ENCODE measurements at places on chromosomes 11 and 22.

GRCh38 chr11:35711173-35711910 lies 48.8 kb downstream of the TRIM44 start:
- DNase-seq, result no peak

GRCh38 chr11:126456783-126457542 lies 101.5 kb downstream of the ST3GAL4 start:
- no peak for DNase-seq

DNA sequence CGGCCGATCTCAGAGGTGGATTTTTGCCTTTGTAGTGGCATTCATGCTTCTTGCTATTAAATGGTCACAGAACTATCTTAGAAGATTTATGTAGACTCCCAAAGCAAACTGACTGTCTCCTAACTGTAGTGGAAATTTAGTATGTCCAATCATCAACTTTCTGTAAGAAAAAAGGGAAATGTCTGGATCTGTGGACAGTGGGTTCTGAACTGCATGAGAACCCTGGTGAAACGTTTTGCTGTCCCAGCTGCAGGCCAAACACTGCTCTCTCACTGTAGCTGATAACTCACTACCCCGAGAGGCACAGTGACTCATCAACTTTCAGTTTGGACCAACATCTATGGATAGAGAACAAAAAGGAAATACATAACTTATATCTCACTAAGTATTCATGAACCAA lies 387.1 kb downstream of the SOX6 start:
- no peak for DNase-seq

DNA sequence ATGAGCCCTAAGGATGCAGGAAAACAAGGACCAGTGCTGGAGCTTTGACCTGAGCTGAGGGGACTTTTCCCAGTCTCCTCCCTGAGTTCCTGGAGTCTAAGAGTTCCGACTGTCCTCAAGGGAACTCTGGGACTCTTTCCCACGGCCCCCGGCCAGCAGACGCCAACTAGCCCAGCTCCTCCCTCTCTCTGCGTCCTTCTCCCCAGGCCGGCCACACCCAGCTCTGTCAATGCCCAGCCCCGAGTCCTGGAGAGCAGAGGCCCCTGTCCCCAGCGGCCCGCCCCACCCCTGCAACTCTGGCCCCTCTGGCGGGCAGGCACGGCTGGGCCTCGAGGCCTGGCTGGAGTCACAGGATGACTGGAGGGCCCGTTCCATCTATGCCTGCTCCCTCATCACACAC lies 29.8 kb downstream of the NECTIN1 start:
- DNase-seq, result no peak

GRCh38 chr22:29251981-29252911 lies 15.5 kb downstream of the RHBDD3 start:
- DNase-seq, result peak; percentile 66

GRCh38 chr11:29352273-29352795 lies 664.5 kb downstream of the KCNA4 start:
- DNase-seq, result no peak

DNA sequence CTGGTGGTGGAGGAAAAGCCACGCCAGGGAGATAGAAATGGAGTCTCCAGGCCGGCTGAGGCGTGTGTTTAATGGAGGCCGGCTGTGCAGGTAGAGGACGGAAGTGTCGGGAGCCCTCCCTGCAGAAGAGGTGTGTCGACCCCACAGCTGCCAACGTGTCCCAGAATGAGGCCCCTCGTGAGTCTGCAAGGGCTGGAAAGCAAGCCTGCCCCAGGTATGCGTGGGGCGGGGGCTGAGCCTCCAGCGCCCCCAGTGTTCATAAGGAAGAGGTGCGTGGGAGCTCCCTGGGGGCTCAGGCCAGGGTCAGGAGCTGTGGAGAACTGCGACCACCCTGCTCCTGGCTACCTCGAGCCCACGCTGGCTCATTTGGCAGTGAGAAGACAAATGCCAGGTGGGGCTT lies 38.0 kb upstream of the JAM3 start:
- no peak for DNase-seq

GRCh38 chr11:81852896-81853295 lies 880.8 kb downstream of the FAM181B start:
- no peak for DNase-seq

GRCh38 chr22:35850831-35851230 lies 133.2 kb downstream of the APOL5 start:
- DNase-seq, result no peak

GRCh38 chr11:121950160-121950559 lies 165.9 kb downstream of the BLID start:
- DNase-seq, result no peak

DNA sequence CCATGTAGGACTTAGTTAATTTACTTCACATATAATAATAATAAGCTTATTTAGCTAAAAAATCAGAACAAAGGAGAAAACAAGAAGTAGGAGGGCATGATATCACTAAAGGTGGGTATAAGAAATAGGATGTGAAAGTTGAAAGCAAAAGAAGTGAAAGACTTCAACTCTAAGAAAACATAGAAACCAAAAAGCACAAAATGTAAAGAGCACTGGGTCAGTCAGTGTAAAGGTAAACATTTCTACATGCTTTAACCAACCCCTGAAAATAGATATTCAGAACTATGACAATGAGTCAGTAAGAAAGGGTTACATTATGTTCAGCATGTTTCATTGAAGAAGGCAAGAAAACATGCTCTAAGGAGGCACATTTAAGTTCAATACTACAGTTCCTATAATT lies 298.8 kb downstream of the SWAP70 start:
- DNase-seq, result no peak

DNA sequence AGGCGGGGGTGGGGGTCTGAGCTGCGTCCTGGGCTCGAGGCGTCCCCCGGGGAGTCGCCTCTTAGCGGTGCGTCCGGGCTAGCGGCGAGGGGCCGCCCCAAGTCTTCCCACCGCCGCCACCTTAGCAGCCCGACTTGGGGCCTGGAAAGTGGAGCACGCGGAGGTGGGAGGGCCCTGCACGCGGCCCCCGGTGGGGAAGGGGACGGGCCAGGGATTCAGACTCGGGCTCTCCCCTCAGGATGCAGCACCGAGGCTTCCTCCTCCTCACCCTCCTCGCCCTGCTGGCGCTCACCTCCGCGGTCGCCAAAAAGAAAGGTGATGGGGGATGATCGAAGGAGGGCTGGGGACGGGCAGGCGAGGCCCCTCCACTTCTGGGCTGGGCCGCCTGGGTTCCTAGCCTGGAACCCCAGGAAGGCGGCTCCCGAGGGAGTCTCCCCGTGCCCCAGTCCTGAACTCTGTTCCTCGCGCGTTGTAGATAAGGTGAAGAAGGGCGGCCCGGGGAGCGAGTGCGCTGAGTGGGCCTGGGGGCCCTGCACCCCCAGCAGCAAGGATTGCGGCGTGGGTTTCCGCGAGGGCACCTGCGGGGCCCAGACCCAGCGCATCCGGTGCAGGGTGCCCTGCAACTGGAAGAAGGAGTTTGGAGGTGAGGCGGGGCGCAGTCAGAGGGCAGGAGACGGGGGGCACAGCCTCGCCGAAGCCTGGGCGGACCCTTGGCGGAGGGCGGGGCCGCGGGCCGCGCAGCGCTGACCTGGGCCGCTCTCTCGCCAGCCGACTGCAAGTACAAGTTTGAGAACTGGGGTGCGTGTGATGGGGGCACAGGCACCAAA lies 563 bp downstream of the MDK start:
- no peak for DNase-seq

DNA sequence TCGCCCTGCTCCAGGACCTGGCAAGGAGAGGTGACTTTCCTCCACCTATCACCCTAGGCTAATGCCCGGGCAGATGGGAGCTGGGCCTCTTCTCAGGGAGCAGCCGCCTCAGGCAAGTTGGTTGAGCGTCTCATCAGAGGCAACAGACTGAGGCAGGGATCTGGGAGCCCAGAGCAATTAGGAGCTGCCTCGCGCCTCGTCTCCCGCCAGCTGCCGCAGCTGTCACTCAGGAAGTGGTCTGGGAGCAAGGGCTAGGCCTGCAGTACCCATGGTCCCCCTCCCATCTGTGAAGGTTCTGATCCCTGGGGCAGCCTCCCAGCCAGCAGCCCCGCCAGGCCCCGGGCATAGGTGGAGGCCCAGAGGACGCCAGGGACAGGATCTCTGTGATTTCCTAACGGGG lies 4.6 kb upstream of the CABP7 start:
- no peak for DNase-seq

- DNase-seq, result no peak
Measured at GRCh38 chr22:38948181-38948940, 9.0 kb upstream of the APOBEC3A start.
